ENCODE measurements at places on chromosomes 16 and 17.

GRCh38 chr17:72463287-72464102 is 342.7 kb downstream of the SOX9 start:
- DNase-seq: no peak

GRCh38 chr17:63440127-63440769 is 5.9 kb downstream of the CYB561 start:
- DNase-seq: no peak

DNA sequence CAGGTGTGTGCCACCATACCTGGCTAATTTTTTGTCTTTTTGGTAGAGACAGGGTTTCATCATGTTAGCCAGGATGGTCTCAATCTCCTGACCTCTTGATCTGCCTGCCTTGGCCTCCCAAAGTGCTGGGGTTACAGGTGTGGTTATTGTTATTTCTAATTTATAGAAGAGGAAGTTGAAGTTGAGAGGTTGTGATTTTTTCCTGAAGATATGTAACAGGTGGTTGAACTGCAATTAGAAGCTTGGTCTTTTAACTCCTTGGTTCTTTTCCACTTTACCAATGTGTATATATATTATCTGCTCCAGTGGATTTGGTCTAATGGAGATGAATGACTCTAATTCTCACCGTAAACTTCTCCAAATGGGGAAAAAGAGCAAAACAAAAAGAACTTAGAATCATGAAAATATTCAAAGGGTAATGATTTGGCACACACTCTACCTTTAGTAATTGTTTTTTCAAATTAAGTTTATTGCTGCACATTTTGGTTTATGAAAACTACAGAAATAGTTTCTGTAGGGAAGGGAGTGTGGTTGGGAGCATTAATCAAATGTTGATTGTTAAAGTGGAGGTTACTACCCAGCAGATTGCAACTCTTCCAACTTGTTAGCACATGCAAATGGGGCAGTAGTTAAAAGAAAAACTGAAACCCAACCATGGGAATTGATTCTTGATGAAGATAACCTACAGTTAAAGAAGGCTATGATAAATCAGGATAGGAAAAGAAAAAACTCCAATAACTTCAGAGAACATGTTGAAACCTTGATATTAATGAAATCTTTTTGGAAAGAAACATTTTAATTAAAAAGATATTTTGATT is 1.8 kb upstream of the KRT10 start:
- DNase-seq: no peak

DNA sequence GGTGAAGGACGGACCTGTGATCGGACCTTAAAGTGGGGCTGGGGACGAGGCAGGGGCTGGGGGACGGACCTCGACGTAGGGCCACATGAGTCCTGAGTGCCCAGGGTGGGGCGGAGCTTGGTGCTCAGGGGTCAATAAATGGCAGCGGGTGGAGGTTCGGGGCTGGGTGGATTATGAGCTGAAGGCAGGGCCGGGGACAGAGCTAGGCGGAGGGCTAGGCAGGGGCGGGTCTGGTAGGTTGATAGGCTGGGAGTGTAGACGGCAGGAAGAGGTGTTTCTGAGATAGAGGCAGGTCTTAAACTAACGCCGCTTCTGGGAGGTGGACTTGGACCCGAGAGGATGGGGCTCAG is 733 bp downstream of the CHRNB1 start:
- DNase-seq: no peak

GRCh38 chr16:70493802-70494201 is 29.6 kb downstream of the COG4 start:
- DNase-seq: no peak
